ENCODE measurements at places on chromosomes 7 and 10. TPM values are rescaled to one million over a fixed set of nuclear protein-coding genes. Genes with fewer than 3 reads are reported as not detected.

STEAP1B gene
- total RNA-seq = not detected

ZNF777 gene
- 22.9 TPM for total RNA-seq

TFPI2 gene
- not detected for total RNA-seq

MNX1 gene
- total RNA-seq = 0.47 TPM

MINDY3 gene
- 28.8 TPM for total RNA-seq

CCDC3 gene
- total RNA-seq = 0.10 TPM

TRPV5 gene
- total RNA-seq = not detected

SEMA4G gene
- total RNA-seq = not detected

TMEM130 gene
- total RNA-seq = not detected

MEOX2 gene
- not detected for total RNA-seq

CASD1 gene
- total RNA-seq = 15.9 TPM

CALD1 gene
- 183 TPM for total RNA-seq

SPDYE11 gene
- total RNA-seq = not detected

- no peak for DNase-seq
- no peak overlapping the region for H3K27ac ChIP-seq
- H3K36me3 ChIP-seq = no peaks in the 10 kb centered on the region
Observed at GRCh38 chr10:75542084-75542483, 110.7 kb downstream of the LRMDA start.

- H3K36me3 ChIP-seq = no peaks in the 10 kb centered on the region
- peaks cover 29% of the 10 kb centered on the region for H3K4me1 ChIP-seq
Observed at GRCh38 chr7:74483402-74484336, 30.0 kb downstream of the GTF2IRD1 start.

DNA sequence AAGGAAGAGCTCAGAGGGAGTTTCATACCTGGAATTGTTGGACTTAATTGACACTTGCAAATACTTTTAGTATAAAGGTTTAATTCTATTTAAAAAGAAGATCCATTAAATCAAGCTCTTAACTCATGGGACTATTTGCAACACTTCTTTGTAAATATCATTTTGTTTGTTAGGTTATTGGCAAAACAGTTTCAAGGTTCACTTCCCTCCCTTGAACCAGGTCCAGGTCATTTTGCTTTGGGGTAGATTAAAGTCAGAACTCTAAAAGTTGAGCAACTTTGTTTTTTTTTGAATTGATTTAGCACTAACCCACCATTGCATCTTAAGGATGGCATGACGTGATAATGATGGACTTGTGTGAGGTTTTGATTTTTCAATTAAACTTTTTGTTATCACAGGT is 45.9 kb downstream of the ZRANB1 start:
- H3K27me3 ChIP-seq = no peaks in the 10 kb centered on the region
- no peak overlapping the region for H3K27ac ChIP-seq
- H3K4me1 ChIP-seq = no peaks in the 10 kb centered on the region
- H3K4me3 ChIP-seq = no peak overlapping the region
- H3K36me3 ChIP-seq = peaks cover 100% of the 10 kb centered on the region

DNA sequence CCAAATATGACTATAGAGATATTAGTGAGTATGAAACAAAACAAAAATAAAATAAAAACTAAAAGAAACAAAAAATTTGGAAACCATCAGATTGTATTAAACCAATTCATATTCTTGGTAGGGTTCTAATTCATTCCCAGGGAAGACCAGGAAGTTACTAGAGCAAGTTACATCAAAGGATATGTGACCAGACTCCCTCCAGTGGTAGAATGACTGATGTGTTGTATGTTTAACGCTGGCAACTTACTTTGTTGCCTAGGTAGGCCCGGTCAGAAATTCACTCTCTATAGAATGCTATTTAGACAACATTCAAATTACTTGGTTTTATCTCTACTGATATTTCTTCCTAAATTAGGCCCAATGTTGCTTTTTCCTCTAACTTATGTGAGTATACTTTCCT is 5.2 kb downstream of the PHYHIPL start:
- H3K4me3 ChIP-seq = no peak overlapping the region
- peak; percentile 65 for DNase-seq
- H3K27me3 ChIP-seq = peaks cover 10% of the 10 kb centered on the region
- no peaks in the 10 kb centered on the region for H3K4me1 ChIP-seq
- no peak overlapping the region for H3K27ac ChIP-seq

- H3K36me3 ChIP-seq = no peaks in the 10 kb centered on the region
- no peak for DNase-seq
- H3K4me3 ChIP-seq = no peak overlapping the region
- H3K4me1 ChIP-seq = peaks cover 6% of the 10 kb centered on the region
- no peak overlapping the region for H3K27ac ChIP-seq
Observed at GRCh38 chr7:84664626-84665025, 470.0 kb upstream of the SEMA3A start.

GRCh38 chr10:63703113-63703670 is 182.0 kb downstream of the REEP3 start:
- H3K27me3 ChIP-seq = no peaks in the 10 kb centered on the region
- H3K4me1 ChIP-seq = peaks cover 44% of the 10 kb centered on the region
- no peak for DNase-seq

DNA sequence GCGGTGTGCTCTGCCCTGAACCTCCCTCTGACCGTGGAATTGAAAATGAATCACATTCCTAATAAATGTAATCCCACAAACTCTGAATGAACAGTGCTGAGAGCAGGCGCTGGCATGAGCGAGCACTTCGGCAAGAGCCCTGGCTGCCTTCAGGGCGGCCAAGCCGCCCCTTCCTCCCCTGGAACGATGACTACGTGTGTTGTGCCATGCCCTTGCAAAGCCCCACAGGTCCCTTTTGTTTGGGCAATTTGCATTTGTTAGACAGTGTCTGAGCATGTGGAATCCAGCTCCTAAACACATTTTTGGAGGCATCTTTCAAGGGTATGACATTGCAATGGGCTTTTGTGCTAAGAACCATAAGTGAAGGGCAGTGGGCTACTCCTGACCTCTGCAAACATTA is 95.6 kb upstream of the MKI67 start:
- peaks cover 52% of the 10 kb centered on the region for H3K27me3 ChIP-seq
- H3K36me3 ChIP-seq = no peaks in the 10 kb centered on the region
- DNase-seq = no peak

- H3K27me3 ChIP-seq = peaks cover 51% of the 10 kb centered on the region
- H3K27ac ChIP-seq = no peak overlapping the region
- H3K36me3 ChIP-seq = no peaks in the 10 kb centered on the region
- peaks cover 5% of the 10 kb centered on the region for H3K4me1 ChIP-seq
Observed at GRCh38 chr7:121329191-121330052, 622 bp downstream of the WNT16 start.

- no peak overlapping the region for H3K27ac ChIP-seq
- no peaks in the 10 kb centered on the region for H3K27me3 ChIP-seq
- no peak overlapping the region for H3K4me3 ChIP-seq
- H3K36me3 ChIP-seq = peaks cover 7% of the 10 kb centered on the region
- no peaks in the 10 kb centered on the region for H3K4me1 ChIP-seq
- DNase-seq = no peak
Observed at GRCh38 chr10:121804460-121804859, 123.4 kb downstream of the ATE1 start.

DNA sequence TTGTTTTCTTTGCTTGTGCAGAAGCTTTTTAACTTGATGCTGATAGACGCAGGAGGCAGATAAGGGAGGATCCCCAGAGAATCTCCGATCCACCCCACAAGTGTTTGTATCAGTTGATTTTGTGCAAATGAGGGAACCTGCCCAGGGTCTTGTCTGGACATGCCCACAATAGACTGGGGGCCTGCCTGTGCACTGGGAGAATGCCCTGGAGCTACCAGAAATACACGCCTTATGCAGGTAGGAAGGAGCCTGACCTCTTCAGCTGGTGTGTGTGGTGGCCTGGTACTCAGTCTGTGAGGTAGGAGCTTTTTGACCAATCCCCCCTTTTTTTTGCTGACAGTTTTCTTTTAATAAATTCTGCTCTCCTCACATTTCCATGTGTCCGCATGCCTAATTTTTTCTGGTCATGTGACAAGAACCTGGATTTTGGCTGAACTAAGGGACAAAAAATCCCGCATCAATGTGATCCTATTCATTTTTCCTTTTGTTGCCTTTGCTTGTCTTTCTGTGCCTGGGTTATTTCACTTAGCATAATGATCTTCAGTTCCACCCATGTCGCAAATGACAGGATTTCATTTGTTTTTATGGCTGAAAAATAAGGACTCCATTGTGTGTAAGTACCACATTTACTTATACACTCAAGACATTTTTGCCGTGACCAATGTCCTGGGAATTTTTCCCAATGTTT is 430.6 kb upstream of the NRG3 start:
- no peak overlapping the region for H3K4me3 ChIP-seq
- no peaks in the 10 kb centered on the region for H3K27me3 ChIP-seq
- H3K36me3 ChIP-seq = no peaks in the 10 kb centered on the region
- H3K27ac ChIP-seq = no peak overlapping the region

DNA sequence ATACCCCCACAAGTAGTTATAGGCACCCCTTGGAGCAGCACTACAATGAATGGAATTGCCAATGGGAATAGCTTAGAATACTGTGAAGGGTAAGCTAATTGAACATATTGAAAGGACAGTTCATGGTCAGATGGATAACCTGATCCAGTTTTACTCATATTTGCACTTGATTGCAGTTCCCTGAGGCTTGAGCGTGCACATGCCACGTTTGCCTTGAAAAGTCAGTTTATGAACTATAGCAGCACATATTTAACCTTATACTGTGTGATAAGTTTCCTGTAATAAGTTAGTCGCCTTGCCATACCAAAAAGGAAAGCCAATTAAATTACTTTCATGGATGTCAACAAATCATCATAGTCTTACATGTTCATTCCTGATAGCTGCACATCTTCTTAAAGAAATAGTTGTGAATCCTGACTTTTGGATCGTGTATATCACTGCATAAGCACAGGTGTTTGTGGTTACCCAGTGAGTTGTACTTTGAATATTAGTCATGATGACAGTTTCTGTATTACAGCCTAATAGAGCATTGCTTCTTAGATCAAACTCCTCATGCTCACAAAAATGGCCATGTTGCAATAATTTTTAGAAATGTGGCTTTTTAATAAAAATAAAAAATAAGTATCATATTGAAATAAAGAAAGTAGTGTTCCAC is 21.6 kb downstream of the DNTT start:
- peaks cover 63% of the 10 kb centered on the region for H3K27me3 ChIP-seq
- no peak overlapping the region for H3K4me3 ChIP-seq
- DNase-seq = no peak
- no peaks in the 10 kb centered on the region for H3K36me3 ChIP-seq
- no peak overlapping the region for H3K27ac ChIP-seq

- no peaks in the 10 kb centered on the region for H3K4me1 ChIP-seq
- DNase-seq = no peak
- H3K27me3 ChIP-seq = peaks cover 54% of the 10 kb centered on the region
- no peaks in the 10 kb centered on the region for H3K36me3 ChIP-seq
Observed at GRCh38 chr10:127506094-127506493, 43.0 kb upstream of the NPS start.

GRCh38 chr10:130553826-130554225 is 417.6 kb downstream of the GLRX3 start:
- H3K4me1 ChIP-seq = no peaks in the 10 kb centered on the region
- H3K27ac ChIP-seq = no peak overlapping the region
- H3K36me3 ChIP-seq = no peaks in the 10 kb centered on the region
- no peak overlapping the region for H3K4me3 ChIP-seq

DNA sequence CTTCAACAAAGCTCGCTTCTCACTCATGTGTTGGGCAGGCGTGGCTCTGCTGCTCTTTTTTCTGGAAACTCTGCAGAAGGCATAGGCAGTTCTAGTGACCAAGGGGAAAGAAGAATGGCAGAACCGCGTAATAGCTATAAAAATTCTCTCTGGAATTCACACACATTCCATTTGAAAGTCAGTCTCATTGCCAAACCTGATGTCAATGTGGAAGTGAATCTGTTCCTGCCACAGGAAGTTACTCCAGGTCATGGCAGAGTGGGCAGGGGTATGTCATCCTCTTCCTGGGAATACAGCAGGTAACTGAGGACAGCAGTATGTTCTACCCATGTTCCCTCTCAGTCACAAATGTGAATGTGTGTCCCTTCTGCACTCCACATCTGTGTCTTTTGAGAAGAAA is 8.2 kb upstream of the PAXIP1 start:
- no peak overlapping the region for H3K4me3 ChIP-seq
- DNase-seq = no peak
- H3K4me1 ChIP-seq = no peaks in the 10 kb centered on the region
- peaks cover 4% of the 10 kb centered on the region for H3K36me3 ChIP-seq
- no peaks in the 10 kb centered on the region for H3K27me3 ChIP-seq
- no peak overlapping the region for H3K27ac ChIP-seq

DNA sequence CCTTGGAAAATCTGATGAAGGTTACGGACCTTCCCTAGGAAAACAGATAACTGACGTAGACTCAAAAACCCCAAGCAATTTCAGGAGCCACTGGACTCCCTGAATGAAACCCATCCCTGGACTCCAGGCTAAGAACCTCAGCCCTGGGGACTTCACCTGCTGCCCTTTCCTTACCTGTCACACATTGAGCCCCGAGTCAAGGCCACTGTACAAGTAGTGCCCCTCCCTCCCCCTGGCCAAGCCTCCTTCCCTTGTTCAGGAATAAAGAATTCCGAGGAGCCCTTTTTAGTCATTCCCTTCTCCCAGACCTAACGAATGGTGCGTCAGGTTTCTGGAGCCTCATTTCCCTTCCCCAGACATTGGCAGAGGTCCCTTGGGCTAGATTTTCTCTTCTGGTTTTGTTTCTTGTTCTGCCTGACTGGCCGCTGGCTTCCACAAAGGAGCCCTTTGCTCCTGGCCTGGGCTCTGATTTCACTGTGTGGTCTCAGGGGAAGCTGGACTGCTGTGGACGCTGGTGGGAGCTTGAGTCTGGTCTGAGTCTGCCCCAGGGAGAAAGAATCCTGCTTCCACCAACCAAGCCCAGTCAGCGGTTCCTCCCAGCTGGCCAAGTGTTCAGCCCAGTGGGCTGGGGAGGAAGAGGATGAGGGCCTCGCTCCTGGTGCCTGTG is 31.7 kb downstream of the ZNF775 start:
- no peak overlapping the region for H3K4me3 ChIP-seq
- H3K27ac ChIP-seq = no peak overlapping the region
- H3K27me3 ChIP-seq = no peaks in the 10 kb centered on the region

DNA sequence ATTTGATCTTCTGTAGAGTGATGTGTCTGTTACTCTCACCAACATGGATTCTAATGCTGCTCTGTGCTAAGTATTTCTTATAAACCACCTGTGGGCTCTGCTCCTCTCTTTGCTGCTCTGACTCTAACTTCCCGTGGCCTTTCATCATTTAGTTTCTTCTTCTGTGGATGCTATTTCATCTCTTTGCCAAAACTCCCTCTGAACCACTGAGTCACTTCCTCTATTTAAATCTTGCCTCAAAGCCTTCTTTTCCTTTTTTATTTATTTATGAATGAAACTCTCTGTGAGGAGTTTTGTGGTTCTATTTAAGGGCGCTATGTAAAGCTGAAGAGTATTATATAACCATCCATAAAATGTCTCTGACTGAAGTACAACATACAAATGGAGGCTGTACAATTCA is 538.5 kb downstream of the SUGCT start:
- peaks cover 16% of the 10 kb centered on the region for H3K4me1 ChIP-seq
- H3K4me3 ChIP-seq = no peak overlapping the region
- peak overlapping the region; percentile 36 for H3K27ac ChIP-seq
- H3K36me3 ChIP-seq = no peaks in the 10 kb centered on the region
- no peaks in the 10 kb centered on the region for H3K27me3 ChIP-seq

DNA sequence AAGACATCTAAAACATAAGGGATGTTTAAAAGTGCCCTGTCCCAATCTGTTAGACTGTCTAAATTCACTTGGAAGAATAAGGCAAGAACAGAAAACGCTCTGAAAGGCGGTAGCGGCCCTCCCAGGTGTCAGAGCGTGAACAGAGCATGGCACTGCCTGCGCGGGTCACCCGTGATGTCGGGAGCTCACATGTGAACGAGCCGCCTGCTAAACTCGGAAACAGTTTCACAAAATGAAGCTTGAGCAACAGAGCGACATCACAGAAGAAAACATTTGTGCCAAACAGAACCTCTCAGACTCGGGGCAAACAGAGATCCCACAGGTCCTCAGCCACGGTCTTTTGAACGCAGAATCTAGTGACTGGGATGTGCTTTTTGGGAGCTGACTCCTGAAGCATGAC is 12.8 kb downstream of the BRI3 start:
- peaks cover 63% of the 10 kb centered on the region for H3K36me3 ChIP-seq
- H3K27ac ChIP-seq = peak overlapping the region; percentile 79
- no peaks in the 10 kb centered on the region for H3K27me3 ChIP-seq
- H3K4me1 ChIP-seq = no peaks in the 10 kb centered on the region
- no peak for DNase-seq

Data from MCF 10A (cell line).